ENCODE measurements at places on chromosomes 4 and X.

DNA sequence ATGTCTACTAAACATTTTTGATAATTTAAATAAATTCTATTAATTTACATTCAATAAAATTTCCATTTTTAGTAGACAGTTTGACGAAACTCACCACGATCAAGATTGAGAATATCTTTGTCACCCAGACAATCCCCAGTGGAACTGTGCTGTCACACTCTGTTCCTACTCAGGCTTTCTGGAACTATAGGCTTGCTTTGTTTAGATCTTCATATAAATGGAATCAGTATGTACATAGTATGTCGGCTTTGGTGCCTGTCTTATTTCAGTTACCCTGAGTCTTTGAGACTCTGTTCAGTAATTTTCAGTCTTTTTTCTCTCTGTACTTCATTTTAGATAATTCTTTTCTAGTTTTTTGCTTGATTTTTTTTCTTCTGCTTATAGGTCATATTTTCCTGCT is 163.5 kb upstream of the EMCN start:
- no peak for DNase-seq

DNA sequence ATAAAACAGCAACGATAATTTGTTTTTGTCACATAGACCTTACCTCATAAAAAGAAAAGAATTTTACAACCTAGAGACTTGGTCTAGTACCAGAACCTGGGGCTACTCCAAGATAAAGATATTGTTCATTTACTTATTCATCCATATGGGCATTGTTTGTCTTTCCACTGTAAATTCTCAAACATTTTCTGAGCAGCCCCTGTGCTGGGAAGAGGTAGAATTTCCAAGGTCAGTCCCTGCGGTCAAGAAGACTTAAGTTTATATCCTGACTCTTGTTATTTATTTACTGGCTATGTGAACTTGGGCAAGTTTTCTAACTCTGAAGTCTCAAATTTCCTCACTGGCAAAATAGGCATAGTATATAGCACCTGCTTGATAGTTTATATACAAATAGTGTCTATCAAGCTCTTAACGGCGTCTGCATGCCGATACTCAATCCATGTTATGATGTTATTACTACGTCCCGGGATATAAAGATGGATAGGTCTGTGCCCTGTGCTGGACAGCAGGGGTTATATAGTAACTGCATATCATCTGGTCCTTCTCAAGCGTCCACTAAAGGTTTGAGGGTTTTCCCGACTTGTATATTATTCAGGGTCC is 222.1 kb upstream of the TAPT1 start:
- no peak for DNase-seq

GRCh38 chr4:140755774-140756318 is 339 bp downstream of the TBC1D9 start:
- no peak for DNase-seq

- no peak for DNase-seq
Measured at GRCh38 chr4:11098461-11098860, 330.2 kb downstream of the HS3ST1 start.

DNA sequence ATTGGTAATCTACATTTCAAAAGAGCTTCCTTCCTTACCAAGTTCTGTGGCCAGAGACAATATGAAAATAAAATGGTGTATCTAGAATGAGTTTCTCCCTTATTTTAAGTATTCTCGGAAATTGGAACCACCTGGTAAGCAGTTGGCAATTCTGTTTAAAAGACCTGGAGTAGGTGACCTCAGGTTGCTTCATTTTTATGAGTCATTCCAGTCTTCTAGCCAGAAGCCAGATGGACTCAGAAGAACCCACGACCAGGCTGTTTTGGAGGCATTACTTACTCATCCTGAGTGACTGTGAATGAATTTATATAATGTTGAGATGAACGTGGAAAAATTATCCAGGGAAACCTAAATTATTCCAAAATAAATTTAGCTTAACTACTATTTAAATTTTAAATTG is 9.1 kb downstream of the BMPR1B start:
- DNase-seq: peak; percentile 5

DNA sequence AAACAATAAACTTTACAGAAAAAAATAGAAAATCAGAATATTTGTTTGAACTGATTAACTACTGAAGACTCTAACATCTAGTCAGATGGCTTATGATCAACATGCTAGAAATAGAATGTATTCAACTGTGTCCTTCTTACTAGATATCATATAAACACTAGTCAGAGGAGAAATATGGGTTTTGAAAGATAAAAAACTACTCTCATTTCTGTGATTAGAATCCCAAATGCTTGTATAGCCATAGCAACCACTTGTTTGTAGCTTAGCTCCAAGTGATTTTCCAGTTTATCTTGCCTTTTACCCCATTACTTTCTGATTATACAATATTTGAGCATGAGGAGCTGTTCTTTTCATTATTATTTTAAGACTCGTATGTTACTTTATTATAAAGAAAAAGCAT is 31.2 kb downstream of the USP38 start:
- no peak for DNase-seq

DNA sequence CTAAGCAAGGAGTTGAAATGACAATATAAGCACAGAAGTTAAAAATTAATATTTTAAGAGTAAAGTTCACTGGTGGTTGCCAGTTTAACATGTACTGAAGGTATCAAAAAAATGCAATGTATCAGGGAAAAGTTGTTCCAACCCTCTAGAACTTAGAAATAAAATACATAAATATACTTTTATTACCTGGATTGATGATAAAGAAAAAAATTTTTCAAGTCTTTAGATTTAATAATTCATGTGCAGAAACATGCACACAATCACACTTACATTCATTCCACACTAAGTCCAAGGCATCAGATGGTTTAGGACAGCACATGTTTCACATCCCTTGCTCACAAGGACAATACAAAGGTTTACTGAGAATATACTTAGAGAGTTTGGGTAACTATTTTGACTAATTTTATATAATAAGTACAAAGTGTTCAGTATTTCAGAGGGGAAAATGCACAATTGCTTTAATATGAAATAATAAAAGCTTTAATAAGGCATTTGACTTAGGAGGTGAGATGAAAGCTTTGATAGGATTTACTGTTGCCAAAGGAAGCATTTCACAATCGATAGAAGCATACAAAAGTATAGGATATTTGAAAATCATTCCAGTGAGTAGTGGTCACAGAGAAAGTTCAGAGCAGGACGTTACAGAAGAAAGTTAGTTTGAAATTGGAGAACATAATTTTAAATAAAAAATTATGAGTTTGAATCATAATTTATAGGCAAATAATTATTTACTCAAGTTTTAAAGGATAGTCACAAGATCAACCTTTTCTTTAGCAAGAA is 392 bp upstream of the UGT2A3 start:
- no peak for DNase-seq

- DNase-seq: no peak
Measured at GRCh38 chr4:21856301-21856700, 92.3 kb downstream of the KCNIP4 start.

GRCh38 chr4:158182736-158183135 is 9.9 kb upstream of the GASK1B start:
- DNase-seq: no peak

DNA sequence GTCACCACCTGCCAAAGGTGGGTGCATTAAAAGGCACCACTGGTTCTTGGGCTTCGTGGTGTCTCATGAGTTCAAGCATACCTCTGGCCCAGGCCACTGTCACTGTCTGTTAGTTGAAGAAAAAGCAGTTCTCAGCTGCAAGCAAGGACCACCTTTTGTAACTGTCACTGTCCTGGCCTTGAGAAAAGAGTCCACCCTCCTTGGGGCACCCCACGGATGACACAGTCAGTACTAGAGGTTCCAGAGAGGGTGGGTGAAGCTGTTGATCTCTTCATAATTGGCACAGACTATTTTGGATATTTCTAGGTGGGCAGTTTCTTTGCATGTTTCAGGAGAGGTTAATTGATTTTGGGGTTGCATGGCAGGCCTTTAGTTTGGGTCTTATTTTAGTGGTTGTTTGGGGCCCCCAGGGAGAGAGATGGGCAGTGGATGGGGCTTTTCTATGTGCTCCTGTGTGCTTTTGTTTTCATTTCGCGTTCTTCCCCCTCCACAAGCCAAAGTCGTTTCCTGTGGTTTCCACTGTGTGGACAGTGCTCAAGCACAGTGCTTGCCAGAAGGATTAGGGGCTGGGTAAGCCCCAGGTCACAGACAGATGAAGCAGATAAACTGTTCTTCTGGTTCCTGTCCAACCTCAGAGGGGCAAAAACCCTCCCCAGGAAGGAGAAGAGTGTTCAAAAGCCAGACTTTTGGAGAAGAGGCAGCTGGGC is 156.2 kb upstream of the PPP1R2C start:
- no peak for DNase-seq

- no peak for DNase-seq
Measured at GRCh38 chr4:152508386-152508785, 27.5 kb downstream of the FBXW7 start.

- DNase-seq: no peak
Measured at GRCh38 chr4:185872747-185873380, 60.9 kb upstream of the SORBS2 start.

- DNase-seq: peak; percentile 27
Measured at GRCh38 chr4:1009542-1010394, 1.7 kb upstream of the FGFRL1 start.

DNA sequence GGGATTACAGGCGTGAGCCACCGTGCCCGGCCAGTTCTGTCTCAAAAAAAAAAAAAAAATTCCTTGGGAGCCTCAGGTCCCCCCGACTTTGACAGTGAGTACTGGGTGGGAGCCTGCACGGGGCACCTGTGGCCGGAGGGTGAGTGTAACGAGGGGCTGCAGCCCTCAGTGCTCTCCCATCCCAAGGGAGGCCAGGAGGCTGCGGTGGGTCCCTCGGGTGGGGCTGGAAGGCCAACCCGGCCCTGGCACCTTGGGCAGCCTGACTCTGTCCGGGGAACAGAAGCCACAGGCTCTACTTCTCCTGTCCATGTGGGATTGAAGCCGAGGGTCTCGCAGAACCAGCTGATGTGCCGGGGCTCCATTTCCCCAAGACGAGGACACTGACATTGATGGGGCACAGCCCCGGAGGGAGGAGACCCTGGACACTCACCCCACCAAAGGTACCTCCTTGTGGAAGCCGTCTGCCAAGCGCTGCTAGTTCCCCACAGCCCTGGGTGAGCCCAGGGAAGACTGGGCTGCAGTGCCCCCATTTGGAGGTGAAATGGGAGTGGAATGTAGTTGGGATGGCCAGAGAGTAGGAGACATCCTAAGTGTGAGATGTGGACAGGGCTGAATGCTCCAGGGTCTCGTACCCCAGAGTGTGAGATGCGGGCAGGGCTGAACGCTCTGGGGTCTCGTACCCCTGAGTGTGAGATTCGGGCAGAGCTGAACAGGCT is 2.3 kb upstream of the SLC26A1 start:
- no peak for DNase-seq

DNA sequence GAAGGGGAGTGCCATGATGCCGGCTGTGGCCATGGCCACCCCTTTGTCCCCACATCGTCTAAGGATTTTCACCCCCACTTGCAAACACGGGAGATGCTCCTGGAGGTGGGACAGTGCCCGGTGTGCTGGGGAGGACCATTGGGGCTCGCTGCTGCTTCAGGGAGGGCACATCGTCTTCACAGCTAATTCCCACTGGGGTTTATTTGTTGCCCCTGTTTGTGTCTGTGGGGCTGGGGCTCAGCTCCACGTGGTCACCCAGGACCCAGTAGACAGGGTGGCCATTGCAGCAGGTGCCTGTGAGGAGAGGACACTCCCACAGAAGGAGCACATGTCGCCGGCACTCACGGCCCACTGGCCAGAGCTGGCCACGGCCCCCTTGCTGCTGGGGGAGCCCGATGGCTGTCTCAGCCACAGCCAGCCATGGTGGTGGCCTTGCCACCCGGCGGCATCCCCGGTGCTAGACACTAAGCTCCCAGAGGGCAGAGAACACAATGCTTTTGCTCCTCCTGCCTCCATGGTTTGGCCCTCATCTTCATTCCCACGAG is 27.8 kb upstream of the GRPEL1 start:
- no peak for DNase-seq

DNA sequence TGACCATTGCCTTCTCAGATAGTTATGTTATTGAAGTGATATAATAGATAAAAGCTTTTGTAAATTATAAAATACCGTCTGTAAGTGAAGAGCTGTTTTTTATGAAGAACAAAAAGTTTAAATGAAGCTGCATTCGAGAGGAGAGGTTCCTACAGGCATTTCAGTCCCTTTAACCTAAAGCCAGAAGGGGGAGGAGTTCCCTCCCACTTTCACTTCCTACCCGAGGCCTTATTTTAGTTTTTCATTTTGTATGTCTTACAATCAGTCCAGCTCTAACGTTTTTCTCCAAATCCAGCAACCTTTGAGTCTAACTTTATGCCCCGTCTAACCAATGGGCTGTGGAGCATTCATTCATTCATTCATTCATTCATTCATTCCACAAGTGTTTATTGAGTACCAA is 16.5 kb upstream of the SOX3 start:
- DNase-seq: no peak

DNA sequence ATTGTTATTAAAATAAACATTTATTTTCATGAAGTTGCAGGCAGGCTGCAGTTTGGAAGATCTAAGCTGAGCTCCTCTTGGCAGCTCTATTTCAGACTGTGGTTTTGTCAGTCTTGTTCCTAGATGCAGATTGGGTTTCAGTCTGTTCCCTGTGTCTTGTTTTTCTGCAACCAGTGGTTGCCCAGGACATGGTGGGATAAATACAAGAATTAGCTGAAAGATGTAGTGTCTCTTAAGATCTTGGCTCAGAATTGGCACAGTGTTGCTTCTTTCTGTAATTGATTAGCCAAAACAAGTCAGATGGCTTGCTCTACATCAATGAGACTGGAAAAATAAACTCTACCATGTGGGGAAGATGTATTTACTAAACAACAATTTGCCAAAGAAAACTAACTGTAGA is 283.0 kb upstream of the BOD1L1 start:
- no peak for DNase-seq

DNA sequence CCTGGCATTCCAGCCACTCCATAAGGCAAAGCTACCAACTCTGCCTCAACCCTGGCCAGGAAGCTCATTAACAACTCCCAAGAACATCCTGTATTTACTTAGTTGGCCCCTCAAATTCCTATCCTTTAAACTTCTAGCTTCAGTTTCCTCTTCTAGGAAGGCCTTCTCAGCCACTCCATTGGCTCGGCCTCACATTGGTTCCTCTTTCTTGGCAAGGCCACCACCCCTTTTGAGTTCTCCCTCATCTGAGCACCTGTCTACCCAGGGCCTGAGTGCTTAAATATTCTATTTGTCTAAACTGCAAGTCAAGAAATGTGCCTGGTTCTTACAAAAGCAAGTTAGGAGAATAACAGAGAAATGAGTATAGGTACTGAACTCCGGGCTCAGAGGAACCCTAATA is 10.0 kb downstream of the SMC1A start:
- DNase-seq: no peak

- no peak for DNase-seq
Measured at GRCh38 chrX:49878128-49878833, 1.0 kb upstream of the USP27X start.

- no peak for DNase-seq
Measured at GRCh38 chr4:18676526-18676915, 655.0 kb upstream of the LCORL start.
